Breast epithelium (tissue), 4 donors: ENCODE measurements at places on chromosomes 12 and 14. TPM values are rescaled to one million over a fixed set of nuclear protein-coding genes. Genes with fewer than 3 reads are reported as not detected.
A peak's percentile ranks its signal among the peaks of the same experiment; 100 is the strongest.

- no peaks in the 10 kb centered on the region for H3K27me3 ChIP-seq
- H3K27ac ChIP-seq: no peak overlapping the region
- DNase-seq: no peak
- no peaks in the 10 kb centered on the region for H3K4me1 ChIP-seq
- H3K4me3 ChIP-seq: no peak overlapping the region
- no peaks in the 10 kb centered on the region for H3K36me3 ChIP-seq
Observed at GRCh38 chr14:67251573-67252226, 10.5 kb downstream of the PALS1 start.

DNA sequence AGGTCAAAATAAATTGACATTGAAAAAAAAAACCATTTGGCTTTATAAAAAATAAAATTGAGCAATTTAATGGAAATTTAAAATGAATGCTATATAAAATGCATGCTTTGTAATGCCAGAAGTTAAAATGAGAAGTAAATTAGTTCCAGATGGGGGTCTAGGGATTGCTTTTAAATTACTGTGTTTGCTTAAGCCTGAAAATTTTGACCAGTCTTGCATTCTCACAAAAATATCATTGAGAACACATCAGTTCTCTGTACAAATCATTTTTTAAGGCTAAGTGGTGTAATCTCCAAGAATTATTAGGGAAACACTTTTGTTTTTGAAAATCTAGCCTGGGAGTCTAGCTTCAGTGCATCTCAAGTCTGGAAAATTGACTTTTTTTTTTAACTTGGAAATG is 90.7 kb downstream of the RERG start:
- H3K27ac ChIP-seq: no peak overlapping the region
- H3K36me3 ChIP-seq: no peaks in the 10 kb centered on the region
- H3K4me3 ChIP-seq: no peak overlapping the region
- no peaks in the 10 kb centered on the region for H3K27me3 ChIP-seq

DNA sequence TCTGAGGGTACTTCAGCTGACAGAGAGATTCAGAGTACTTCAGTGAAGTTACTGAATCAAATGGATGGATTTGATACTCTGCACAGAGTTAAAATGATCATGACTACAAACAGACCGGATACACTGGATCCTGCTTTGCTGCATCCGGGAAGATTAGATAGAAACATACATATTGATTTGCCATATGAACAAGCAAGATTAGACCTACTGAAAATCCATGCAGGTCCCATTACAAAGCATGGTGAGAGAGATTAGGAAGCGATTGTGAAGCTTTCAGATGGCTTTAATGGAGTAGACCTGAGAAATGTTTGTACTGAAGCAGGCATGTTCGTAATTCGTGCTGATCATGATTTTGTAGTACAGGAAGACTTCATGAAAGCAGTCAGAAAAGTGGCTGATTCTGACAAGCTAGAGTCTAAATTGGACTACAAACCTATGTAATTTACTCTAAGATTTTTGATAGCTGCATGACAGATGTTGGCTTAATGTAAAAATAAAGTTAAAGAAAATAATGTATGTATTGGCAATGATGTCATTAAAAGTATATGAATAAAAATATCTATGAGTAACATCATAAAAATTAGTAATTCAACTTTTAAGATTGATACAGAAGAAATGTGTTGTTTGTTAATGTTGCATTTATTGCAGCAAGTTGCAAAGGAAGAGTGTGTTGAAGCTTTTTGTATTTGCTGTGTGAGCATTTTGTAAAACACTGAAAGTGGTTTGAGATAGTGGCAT is 136.1 kb upstream of the RAP1B start:
- DNase-seq: no peak
- no peaks in the 10 kb centered on the region for H3K36me3 ChIP-seq
- H3K4me1 ChIP-seq: no peaks in the 10 kb centered on the region
- no peak overlapping the region for H3K27ac ChIP-seq

GRCh38 chr12:121697093-121697698 is 15.4 kb upstream of the TMEM120B start:
- no peaks in the 10 kb centered on the region for H3K27me3 ChIP-seq
- no peak for DNase-seq
- no peaks in the 10 kb centered on the region for H3K36me3 ChIP-seq
- H3K4me1 ChIP-seq: no peaks in the 10 kb centered on the region
- no peak overlapping the region for H3K27ac ChIP-seq

GRCh38 chr14:60768602-60769001 is 34.0 kb downstream of the MNAT1 start:
- no peak for DNase-seq
- H3K4me1 ChIP-seq: no peaks in the 10 kb centered on the region
- no peak overlapping the region for H3K4me3 ChIP-seq
- H3K27ac ChIP-seq: no peak overlapping the region

- H3K27me3 ChIP-seq: no peaks in the 10 kb centered on the region
- H3K4me3 ChIP-seq: no peak overlapping the region
- no peaks in the 10 kb centered on the region for H3K36me3 ChIP-seq
- no peaks in the 10 kb centered on the region for H3K4me1 ChIP-seq
- H3K27ac ChIP-seq: no peak overlapping the region
Observed at GRCh38 chr14:103688906-103689902, 26.0 kb downstream of the XRCC3 start.

DNA sequence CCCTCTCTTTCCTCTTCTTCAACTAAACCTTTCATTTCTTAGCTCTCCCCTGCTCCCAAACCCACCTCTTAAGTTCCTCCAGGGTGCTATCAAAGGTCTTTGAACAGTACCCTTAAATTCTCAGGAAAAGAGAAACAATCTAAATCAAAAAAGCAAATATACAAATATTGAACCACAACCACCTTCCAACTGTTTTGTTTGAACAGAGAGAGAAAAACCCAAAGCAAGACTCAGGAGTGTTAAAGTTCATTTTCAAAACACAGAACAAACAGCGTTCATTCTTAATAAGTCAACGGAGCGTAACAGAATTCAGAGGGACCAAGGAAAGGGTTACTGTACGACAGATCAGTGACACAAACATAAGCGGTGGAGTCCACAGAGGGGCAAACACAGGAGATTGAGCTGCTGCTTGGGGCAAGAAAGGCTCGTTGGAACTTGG is 73.3 kb downstream of the NDUFA12 start:
- no peak overlapping the region for H3K27ac ChIP-seq
- no peaks in the 10 kb centered on the region for H3K36me3 ChIP-seq
- DNase-seq: no peak
- no peaks in the 10 kb centered on the region for H3K4me1 ChIP-seq
- no peak overlapping the region for H3K4me3 ChIP-seq
- no peaks in the 10 kb centered on the region for H3K27me3 ChIP-seq

- H3K4me1 ChIP-seq: no peaks in the 10 kb centered on the region
- H3K4me3 ChIP-seq: peak overlapping the region; percentile 33
- H3K27me3 ChIP-seq: no peaks in the 10 kb centered on the region
- peak overlapping the region; percentile 83 for H3K27ac ChIP-seq
Observed at GRCh38 chr12:64625243-64626077, 15.2 kb downstream of the RASSF3 start.

DNA sequence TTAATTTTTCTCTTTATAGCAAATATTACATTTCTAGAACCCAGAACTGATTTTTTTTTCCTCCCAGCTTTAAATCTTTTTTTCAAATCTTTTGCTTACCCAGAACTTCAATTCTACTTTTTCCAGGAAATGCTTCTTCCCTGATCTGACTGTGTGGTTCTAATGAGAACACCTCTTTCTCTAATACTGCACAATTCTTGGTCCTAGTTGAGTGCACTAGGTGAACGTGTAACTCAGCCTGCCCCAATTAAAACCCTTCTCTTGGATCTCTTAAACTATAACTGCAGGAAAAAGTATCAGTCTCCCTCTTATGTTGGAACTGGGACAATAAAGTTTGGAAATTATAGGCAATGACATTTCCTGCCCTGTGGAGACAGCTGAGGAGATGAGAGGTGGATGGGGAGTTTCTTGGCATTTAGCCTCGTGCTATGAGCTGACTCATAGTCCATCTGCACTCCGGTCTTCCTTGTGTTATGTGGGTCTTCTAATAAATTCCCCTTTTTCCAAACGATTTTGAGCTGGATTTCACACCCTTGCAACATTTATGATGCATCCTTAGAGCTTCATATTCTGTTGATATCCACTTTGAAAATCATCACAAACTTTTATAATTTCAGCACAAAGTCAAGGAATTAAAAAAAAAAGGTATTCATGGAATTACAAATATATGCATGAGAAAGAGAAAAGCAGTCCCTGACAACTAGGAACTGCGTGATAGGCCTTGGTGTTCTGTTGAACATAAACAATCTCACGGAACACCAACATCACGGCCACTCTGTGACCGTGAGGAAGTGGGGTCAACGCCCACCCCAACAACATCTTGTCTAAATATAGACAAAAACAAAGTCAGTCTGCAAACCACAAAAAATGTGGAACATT is 52.4 kb downstream of the BRMS1L start:
- no peak for DNase-seq
- no peak overlapping the region for H3K27ac ChIP-seq
- no peaks in the 10 kb centered on the region for H3K27me3 ChIP-seq
- no peaks in the 10 kb centered on the region for H3K4me1 ChIP-seq

DNA sequence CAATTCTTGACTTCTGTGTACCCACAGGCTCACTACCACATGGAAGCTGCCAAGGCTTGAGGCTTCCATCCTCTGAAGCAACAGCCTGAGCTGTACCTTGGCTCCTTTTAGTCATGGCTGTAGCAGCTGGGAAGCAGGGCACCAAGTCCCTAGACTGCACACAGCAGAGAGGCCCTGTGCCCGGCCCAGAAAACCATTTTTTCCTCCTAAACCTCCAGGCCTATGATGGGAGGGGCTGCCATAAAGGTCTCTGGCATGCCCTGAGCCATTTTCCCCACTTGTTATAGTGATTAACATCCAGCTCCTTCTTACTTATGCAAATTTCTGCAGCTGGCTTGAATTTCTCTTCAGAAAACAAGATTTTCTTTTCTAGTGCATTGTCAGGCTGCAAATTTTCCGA is 121.8 kb downstream of the RPS6KA5 start:
- no peak overlapping the region for H3K27ac ChIP-seq
- H3K4me3 ChIP-seq: no peak overlapping the region
- H3K27me3 ChIP-seq: no peaks in the 10 kb centered on the region
- no peak for DNase-seq
- no peaks in the 10 kb centered on the region for H3K36me3 ChIP-seq
- H3K4me1 ChIP-seq: no peaks in the 10 kb centered on the region

GRCh38 chr14:69687606-69688298 is 76.4 kb downstream of the SUSD6 start:
- no peak overlapping the region for H3K27ac ChIP-seq
- no peaks in the 10 kb centered on the region for H3K36me3 ChIP-seq
- no peak for DNase-seq
- no peaks in the 10 kb centered on the region for H3K27me3 ChIP-seq

- no peak overlapping the region for H3K27ac ChIP-seq
- no peaks in the 10 kb centered on the region for H3K4me1 ChIP-seq
- DNase-seq: no peak
- no peak overlapping the region for H3K4me3 ChIP-seq
- no peaks in the 10 kb centered on the region for H3K27me3 ChIP-seq
Observed at GRCh38 chr12:12800406-12801180, 12.6 kb upstream of the DDX47 start.

- no peak overlapping the region for H3K4me3 ChIP-seq
- no peaks in the 10 kb centered on the region for H3K36me3 ChIP-seq
- no peak for DNase-seq
Observed at GRCh38 chr14:61720294-61720661, 25.0 kb downstream of the HIF1A start.

GRCh38 chr14:105217774-105218173 is 30.6 kb upstream of the BTBD6 start:
- no peaks in the 10 kb centered on the region for H3K36me3 ChIP-seq
- H3K27me3 ChIP-seq: no peaks in the 10 kb centered on the region
- no peak for DNase-seq
- H3K4me1 ChIP-seq: no peaks in the 10 kb centered on the region

DNA sequence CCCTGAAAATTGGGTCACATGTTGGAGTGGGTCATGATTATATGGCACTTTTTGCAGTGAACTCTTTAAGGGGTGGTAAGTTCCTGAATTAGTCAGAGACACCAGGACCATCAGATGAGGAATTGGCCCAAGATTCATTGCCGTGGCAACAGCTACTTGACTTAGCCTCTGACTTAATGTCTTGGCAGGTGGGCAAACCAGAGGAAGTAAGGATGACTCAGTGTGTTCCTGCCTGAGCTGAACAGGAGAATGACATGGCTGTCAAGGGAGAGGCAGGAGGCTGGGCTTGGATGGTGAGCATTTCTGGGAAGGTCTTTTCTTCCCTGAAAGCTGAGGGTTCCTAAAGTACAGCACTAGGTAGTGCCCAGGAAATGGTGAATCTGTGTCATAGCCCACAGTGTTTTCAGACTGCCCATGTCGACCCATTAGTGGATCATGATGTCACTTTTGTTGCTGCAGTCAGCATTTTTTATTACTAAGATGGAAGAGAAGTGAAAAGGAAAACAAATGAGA is 170.1 kb upstream of the PWP1 start:
- H3K27me3 ChIP-seq: no peaks in the 10 kb centered on the region
- DNase-seq: peak; percentile 28
- no peaks in the 10 kb centered on the region for H3K36me3 ChIP-seq
- H3K27ac ChIP-seq: peak overlapping the region; percentile 85
- no peak overlapping the region for H3K4me3 ChIP-seq

GRCh38 chr14:34461334-34462131 is 507 bp downstream of the SPTSSA start:
- no peaks in the 10 kb centered on the region for H3K4me1 ChIP-seq
- DNase-seq: peak; percentile 43
- H3K4me3 ChIP-seq: peak overlapping the region; percentile 70
- H3K27me3 ChIP-seq: no peaks in the 10 kb centered on the region
- H3K36me3 ChIP-seq: no peaks in the 10 kb centered on the region

Gene C12orf42
- not detected for total RNA-seq

Gene TAS2R30
- total RNA-seq: 11.1 TPM

Gene KCNMB4
- total RNA-seq: 1.4 TPM

Gene RNASE7
- 1.6 TPM for total RNA-seq

Gene GRIP1
- 0.48 TPM for total RNA-seq
